ENCODE measurements at places on chromosomes 13 and 19.

GRCh38 chr19:16070366-16070990, 5.8 kb upstream of the TPM4 start:
- peak; percentile 74 for DNase-seq

DNA sequence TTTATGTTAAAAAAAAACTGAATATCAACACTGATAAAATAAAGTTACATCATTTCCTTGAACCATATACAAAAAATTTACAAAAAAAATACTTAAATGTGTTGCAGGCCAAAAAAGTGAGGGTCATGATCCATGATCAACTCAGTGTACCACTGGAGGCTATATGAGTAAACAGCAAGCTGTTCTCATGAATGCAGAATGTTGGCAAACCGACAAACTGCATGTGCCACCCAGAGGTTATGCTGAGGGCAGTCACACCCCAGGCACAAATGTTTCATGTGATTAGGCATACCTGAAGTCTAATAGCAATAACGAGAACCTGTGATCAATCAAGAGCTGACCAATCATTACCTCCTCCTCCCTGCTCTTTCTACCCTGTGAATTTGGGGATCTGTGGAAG, 91.9 kb downstream of the ZNF431 start:
- DNase-seq = no peak

DNA sequence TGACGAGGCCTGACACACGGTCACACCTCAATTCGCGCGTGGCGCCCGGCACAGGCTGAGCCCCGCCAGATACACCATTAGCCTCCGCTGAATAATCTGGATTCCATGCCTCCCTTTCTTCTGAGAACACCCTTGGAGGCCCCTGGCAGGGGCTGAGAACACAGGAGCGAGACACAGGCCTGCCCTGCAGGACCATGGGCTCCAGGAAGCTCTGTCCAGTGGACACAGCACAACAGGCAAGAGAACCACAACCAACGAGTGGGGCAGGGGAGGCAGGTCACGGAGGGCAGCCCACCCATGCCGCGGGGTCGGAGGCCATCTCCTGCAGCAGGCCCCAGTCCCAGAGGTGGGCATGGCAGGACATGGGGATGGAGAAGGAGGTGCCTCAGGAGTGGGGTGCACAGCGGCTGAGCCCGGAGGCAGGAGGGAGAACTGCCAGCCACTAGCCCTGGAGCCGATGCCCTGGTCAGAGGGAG, 75.8 kb upstream of the C13orf46 start:
- no peak for DNase-seq

DNA sequence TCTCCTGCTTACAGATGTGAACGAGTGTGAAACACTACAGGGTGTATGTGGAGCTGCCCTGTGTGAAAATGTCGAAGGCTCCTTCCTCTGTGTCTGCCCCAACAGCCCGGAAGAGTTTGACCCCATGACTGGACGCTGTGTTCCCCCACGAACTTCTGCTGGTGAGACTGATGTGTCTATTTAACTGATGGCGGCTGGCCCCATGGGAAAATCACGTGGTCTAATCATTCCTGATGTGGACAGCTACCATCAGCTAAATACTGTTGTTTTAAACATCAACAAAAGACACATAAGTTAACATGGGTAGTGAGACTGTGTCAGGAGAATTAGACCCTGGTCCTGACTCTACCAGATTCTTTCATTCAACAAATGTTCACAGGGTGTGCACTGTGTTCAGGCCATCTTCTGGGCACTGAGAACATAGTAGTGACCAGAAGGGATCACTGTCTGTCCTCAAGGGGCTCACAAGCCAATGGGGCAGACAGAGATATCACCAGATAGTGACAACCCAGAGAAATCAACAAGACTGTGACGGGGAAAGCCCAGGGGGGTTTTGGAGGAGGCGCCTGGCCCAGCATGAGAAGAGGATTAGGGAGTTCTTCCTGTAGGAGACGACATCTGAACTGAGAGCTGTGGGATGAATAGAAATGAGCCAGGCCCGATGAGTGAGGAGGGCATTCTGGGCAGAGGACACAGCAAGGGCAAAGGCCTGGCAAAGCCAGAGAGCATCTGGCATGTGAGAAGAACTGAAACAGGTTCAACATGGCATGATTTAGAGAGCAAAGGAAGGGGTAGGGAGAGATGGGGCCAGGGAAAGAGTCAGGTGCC, 18.4 kb downstream of the LTBP4 start:
- DNase-seq = no peak

- no peak for DNase-seq
Measured at GRCh38 chr13:49615836-49616675, 12.3 kb upstream of the ARL11 start.

GRCh38 chr19:51101171-51101865, 6.9 kb downstream of the CTU1 start:
- DNase-seq = no peak

DNA sequence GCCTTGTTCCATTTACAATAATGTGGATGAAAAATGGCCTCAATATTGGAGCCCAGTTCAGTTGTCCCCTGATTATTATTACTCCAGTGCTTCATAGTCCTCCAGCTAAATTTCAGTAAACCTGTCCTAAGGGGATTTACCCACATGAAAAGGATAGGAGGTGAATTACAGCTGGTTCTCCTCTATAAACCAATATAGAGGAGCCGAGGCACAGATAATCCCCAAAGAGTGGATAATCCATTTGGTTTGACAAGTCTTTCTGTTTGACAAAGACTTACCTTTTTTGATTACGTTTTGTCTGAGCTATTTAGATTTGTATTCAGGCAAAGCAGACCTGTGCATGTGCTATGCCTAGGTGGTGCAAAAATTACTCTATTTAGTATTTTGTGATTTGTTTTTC, 2.7 kb downstream of the CNMD start:
- DNase-seq = no peak
